ENCODE measurements at places on chromosomes 3 and 15.

DNA sequence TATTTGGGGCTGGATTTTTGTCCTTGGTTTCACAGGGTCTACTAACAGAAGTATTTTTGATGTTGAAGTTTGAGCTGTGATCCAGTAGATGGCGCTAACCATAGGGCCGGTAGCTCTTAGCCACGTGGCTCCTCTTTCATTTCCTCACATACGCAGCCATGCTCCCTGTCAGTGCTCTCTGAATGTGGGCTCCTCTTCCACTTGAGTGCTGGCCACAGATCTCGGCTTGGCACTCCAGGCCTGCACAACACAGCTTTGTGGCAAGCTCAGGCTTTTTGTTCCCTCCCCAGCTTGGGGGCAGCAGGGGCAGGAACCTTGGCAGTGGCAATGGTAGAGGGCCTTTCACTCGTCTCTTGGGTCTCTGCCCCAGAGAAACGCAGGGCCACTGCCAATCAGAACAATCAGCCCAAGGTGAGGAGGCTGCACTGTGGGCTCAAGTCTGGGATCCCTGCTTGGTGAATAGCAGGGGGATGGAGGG, 18.6 kb upstream of the DNAAF4 start:
- no peak for DNase-seq

GRCh38 chr3:75332794-75333193, 331.3 kb upstream of the FRG2C start:
- DNase-seq: no peak

DNA sequence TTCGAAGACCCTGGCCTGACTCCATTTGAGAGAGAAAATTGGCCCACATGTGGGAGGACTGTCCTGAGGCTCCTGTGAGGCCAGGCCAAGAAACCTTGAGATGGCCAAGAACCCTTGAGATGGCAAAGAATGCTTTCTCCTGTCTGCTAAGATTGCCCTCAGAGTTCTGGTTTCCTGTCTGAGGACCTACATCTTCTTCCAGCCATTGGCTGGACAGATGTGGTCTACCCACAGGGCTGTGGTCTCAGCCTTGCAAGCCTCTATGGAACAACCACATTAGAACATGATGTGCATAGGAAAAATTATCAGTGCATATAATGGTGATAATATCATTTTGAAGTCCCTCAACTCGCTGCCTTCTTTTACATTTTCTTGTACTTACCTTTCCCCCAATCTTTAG, 10.8 kb upstream of the RASA2 start:
- no peak for DNase-seq

DNA sequence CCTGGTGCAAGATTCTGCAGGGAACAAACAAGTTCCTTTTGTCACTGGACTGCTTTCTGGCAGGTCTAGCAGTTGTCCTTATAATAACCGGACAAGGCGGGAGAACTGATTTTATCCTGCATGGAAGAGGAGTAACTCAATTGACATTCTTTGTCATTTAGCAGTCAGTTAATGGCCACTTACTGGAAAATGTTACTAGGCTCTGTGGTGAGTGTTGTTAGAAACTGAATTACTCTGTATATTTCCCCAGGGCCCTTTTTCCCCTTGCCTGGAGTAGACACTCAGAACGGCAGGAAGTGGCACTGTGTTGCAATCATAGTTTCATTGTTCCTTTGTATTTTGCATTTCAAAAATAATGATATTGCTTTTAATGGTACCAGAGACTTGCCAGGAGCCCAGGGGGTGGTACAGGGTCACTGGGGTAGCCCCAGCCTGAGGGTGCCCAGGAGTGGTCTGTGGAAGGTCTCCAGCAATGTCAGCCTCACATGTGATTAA, 318.6 kb upstream of the LRRFIP2 start:
- no peak for DNase-seq

DNA sequence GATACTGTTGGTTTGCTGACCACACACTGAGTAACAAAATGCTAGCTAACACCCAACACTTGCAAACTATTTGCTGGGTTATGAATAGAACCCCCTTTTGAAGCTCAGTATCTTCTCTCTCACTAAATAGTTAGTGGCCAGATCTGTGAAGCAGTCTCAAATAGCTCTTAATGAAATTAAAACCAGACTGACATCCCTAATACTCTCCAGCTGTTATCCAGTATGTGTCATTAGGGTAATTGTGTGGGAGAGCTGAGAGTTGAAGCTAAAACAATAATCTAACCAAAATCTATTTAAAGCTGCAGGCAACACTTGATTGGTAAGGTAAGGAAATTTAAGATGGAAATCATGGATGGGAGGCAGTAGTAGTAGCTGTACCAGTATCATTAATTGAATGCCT, 110.4 kb upstream of the RORA start:
- DNase-seq: no peak

DNA sequence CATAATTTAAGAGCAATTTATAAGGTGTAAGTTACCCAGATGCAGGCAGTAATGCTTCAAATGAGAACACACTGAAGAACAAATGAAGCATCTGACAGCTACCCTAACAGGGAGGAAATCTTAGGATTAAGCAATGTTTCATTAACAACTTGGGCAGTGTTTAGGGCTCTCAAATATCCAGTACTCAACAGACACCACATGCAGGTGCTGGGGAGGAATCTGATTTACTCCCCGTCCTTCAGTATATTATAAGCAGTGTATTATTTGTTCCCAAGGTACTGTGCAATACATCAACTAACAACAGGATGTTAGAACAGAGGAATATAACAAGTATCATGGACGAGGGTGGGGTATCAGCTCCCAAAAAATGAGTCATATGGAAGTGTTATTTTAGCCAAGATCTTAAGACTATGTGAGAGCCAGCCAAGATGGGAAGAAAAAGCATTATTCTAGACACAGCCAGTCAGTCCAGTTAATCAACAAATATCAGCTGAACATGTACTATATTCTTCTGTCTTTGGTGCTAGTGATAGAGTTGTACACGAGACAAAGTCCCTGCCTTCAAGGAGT, 20.4 kb downstream of the BTBD1 start:
- no peak for DNase-seq

GRCh38 chr3:177652556-177653291, 455.4 kb upstream of the TBL1XR1 start:
- DNase-seq: no peak

DNA sequence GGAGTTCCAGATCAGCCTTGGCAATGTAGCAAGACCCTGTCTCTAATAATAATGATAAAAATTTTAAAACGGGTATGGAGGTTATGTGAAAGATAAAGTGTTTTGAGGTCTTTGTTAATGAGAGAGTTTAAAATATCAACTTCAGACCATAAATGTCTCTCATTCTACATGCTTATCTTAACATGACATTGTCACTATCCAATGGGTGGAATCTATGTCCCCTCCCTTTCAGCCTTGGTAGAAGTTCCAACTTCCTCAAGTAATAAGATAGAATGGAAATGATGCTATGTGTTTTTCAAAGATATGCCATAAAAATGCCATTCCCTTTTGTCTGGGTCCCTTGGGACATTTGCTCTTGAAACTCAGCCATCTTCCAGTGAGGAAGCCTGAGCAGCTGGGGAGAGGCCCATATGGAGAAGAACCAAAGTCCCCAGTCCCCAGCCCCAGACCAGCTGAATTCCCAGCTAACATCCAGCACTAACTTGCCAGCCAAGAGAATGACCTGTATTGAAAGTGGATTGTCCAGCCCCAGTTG, 17.0 kb downstream of the RPSA start:
- DNase-seq: no peak

- no peak for DNase-seq
Measured at GRCh38 chr3:192079098-192079497, 618.1 kb downstream of the PYDC2 start.

DNA sequence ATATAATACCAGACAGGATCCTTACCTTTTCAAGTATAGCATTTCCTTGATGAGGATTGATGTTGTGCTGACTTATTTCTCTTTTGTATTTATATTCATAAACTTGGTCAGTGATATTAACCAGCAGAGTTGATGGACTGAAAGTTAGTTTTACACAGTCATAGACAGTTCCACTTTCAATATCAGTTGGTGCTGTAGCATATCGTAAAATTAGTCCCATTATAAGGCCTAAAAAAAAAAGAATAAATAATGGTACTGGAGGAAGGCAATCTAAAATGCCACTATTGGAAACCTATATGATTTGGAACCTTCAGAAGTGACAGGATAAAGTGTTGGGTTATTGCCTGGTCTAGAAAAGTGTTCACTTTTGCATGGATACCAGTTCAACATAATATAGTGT, 16.3 kb downstream of the SLC9A9 start:
- DNase-seq: no peak

DNA sequence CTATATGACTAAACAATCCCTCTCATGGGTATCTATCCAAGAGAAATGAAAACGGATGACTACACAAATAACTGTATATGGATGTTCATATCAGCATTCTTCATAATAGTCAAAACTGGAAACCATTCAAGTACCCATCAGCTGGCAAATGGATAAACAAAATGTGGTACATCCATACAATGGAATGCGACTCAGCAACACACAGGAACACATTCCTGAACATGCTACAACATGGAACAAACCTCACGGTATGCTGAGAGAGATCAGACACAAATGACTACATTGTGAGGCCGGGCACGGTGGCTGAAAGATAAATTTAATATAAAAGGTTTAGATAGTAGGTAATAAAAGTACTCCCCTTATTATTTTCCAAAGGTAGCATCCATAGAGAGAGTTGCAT, 42.6 kb downstream of the CCR4 start:
- no peak for DNase-seq

GRCh38 chr15:88440021-88440420, 27.2 kb downstream of the MRPL46 start:
- no peak for DNase-seq

DNA sequence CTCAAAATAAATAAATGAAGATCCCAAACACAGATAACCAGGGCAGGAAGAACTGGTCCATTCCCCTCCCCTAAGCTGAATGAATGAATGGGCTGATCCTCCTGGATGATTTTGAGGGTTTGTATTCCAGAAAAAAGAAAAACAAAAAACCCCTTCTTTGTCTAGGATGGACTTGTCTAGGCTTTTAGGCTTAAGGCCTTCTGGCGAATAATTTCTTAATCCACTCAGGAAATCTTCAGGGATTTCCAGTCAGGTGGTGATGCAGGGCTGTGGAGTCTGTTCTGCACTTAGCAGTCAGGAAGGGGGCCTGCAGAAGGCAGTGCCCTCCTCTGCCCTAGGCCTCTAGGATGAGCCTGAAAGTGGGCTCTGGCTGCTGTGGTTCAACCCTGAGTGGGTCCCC, 52.1 kb downstream of the BDH1 start:
- DNase-seq: no peak

DNA sequence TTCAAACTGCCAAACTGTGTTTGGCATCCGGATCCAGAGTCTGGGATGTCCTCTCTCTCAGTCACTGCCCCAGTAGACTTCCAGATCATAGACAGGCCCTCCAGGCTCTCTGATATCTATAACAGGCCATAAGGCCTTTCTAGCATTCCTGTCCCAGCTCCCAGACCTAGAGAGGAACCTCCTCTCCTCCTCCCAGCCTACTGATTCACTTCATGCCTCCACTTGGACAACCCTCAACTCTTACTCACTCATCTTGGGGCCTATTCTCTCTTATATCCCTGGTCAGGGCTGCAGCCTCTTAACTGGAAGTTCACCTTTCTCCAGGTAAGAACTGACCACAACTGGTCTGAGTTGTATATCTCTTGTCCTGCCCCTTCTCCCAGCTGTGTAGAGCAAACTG, 253.7 kb upstream of the TRIM42 start:
- no peak for DNase-seq

DNA sequence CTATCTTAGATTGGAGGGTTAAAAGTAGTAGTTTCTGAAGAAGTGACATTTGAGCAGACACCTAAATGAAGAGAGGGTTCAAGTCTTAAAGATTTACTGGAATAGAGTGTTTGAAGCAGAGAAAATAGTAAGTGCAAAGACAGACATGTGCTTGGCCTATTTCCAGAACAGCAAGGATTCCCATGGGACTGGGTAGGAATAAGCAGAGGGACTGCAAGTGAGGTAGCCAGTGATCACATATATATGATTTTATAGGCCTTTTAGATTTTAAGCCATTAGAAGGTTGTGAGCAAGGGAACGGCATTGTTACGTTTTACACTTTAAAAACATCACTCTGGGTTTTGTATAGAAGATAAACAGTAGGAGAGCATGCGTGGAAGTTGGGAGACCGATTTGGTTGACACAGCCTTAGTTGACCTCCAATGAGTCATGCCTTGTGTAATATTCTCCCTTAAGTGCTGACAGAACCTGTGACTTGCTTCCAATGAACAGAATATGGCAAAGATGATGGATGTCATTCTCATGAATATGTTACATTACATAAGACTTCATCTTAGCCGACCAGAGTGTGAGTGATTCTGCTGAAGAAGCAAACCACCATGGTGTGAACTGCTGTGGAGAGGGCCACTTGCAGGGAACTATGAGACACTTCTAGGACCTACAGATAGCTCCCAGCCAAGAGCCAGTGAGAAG, 37.1 kb upstream of the SLC4A7 start:
- DNase-seq: no peak

DNA sequence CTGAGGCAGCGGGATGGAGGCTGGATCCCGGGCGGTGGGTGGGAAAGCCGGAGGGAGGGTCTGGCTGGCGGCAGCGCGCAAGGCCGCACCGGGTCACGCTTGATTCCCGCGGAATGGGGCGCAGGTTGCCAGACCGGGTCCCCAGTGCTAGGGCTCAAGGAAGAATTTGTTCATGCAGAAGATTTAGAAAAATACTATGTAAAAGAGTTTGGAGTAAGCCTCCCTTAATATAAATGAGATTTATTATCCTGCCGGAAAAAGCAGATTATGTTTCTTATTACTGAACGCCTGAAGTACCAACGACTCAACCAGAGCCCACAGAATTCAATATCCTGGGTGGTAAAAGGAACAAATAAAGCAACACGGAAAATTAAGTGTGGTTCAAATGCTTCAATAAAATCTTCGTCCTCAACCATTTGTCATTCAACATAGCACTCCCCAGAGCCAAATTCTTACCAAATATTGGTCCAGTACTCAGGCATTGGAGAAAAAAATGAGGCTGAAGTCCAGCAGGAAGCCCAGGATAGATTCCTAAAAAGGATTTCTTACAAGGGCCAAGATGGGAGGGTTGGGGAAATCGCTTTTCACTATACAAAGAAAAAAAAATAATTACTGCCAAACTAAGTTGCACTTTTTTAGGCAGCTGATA, 1.2 kb upstream of the ZBTB20 start:
- no peak for DNase-seq

DNA sequence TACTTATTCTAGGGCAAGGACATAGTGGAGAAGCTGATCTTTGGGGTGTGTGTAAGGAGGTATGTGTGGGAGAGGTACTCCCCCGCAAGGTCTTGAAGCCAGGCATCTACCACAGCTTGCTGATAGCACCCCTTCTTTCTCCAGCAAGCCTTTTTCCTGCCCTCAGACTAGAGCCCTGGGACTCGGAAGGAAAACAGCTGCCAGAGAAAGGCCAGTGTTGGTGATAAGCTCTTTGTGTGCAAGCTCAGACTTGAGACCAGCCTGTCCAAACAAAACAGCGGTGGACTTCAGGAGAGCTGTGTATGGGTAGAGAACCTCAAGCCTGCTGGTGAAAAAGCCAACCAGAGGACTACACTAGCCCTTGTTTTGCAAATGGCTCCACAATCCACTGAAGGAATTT, 1028.6 kb downstream of the MCTP2 start:
- DNase-seq: no peak
